ENCODE measurements at places on chromosomes 5 and 9.

GRCh38 chr5:172133359-172134029 is 54.5 kb downstream of the STK10 start:
- no peak for DNase-seq

DNA sequence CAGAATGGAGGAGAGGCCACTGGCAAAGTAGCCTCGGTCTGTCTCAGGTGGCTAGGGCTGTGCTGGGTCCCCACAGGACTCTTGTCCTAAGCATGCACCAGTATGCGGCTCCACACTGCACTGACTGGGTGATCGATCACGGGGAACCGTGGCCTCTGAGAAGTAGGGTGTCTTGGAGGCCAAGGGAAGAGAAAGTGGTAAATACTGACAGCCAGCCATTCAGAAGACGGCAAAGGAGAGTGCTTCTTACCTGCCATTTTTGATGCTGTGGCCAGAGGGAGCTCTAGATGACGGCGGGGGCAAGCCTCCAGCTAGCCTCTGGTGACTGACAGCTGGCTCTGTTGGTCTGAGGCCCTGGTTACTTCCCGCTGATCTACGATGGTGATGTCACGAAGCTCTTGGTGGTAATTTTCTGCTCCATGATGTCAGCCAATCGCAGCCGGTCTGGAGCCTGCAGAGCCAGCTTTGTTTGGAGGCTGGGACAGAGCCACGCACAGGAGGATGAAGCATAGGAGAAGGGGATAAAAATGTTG is 40.4 kb upstream of the GADD45G start:
- no peak for DNase-seq

DNA sequence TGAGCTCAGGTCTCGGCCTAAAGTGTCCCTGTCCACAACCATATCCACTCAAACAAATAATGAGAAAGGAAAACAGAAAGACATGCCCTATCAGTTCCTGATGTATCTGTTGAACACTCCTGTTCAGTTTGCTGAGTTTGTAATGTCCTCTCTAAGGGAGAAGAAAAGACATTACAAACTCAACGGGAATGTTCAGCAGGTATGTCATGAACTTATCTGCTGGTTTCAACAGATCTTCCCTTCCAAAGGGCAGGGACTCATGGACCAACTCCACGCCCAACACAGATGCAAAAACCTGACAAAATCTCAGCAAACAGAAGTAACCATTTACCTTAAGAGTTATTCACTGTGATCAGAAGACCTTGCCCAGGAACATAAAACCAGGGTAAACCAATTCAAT is 23.7 kb downstream of the BICD2 start:
- no peak for DNase-seq

DNA sequence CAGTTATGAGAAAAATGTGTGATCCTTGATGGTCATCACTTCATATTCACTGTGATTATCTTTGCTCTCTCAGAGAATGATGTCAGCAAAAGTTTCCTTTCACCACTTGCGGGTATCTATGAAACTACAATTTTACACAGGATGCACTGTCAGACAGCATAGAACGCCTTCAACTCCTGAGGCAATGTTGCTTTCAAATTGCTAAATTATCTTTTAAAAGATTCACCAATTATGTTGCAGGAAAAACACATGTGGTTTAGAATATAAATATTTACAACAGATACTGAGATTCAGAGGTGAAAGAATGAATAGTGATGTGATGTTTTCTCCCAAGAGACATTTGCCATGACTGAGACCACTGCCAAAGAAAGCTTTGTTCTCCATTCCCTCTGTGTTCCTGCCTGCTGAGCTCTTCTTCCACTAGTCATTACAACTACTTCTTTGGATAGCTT is 879.8 kb upstream of the DMAC1 start:
- no peak for DNase-seq

- DNase-seq, result no peak
Observed at GRCh38 chr5:21765406-21765805, 1087.7 kb downstream of the CDH12 start.

DNA sequence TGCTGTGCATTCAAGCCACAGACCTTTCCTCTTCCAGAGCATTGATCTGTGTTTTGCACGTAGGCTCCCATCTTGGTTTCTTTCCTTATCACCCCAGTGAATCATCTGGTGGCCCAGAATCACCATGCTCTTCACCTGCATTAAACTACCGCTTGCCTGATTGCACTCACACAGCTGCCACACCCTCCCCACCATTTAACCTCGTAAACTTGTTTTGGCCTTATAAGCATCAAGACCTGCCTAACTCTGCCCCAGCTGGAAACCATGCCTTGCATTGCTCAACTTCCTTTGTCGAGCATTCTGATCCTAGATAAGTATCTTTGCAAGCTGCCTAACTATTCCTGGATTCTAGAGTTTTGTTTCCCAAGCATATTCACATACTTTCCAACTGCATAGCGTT is 369.6 kb upstream of the SEMA6A start:
- no peak for DNase-seq

DNA sequence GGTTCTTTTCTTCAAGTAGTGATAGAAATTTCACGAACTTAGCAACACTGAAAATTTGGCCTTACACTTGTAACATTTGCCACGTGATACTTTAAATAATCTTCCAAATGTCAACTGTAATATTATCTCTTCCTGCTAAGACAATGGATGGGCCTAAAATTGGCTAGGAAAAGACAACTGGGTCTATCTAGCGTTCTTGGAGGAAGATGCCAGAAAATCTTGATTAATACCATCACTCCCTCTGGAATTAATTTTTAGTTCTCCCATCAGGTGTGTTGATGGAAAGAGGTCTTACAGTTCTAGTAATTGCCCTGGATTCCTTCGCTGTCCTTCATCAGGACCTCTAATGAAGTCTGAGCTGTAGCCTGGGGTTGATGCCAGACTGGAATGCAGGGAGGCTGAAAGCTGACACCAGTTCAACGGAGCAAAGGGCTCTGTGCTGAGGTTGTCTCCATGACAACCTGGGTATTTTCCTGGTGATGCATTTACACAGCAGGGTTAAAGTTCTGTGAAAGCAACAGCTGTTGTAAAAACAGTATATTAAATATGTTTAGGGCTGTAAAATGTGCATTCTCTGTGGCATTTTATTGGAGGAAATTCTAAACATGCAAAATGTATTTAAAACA is 92.3 kb downstream of the GAS1 start:
- DNase-seq, result no peak

- no peak for DNase-seq
Observed at GRCh38 chr5:522899-523440, 1.3 kb downstream of the SLC9A3 start.

- DNase-seq, result no peak
Observed at GRCh38 chr5:165538065-165538464, 2032.6 kb downstream of the MAT2B start.

- no peak for DNase-seq
Observed at GRCh38 chr5:31193591-31194467, at the start of gene CDH6. Gene CDH6, plus strand, starts transcription at chr5:31193686. Its CDS starts 73,788 bp downstream, at chr5:31267474.

DNA sequence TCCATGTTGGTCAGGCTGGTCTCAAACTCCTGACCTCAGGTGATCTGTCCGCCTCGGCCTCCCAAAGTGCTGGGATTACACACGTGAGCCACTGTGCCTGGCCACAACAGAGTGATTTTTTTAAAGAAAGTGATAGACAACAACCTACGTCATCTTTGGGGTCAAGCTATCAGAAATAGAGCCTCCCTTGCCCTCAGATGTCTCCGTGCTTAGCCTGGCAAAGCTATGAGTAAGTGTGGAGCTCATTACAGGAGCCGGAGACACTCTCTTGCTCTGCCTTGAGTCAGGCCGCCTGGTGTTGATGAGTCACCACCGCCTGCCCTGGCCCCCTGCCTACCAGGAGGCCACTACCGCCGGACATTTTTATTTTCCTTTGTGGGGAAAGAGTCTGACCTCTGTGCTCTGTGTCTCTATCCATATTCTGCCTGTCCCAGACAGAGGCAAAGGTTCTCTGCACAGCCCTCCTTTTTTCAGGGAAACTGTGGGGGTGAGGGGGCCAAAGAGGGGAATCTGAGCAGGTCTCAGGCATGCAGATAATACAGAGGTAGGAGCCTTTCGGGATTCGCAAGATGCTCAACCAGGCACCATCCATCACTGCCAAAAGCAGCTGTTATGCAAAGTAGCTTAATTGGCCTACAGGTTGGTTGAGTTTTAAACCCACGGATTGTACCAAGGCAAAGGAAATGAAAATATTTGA is 123.7 kb upstream of the CPEB4 start:
- DNase-seq, result no peak

DNA sequence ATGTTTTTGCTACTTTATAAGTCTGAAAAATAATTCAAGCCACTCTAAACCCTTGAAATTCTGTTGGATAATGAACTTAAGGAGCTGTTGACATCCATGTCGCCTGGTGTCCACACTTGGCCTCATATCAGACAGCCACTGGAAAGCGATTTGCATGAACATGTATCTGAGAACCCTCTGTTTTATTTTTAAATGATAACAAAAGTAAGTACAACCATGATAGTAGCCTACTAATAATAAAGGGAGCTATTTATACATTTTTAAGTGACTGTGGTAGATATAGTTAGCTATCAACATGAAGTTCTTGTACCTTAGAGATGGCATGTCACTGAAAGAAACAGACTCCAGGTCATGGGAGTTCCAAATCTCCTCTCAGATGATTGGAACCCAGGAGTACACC is 53.3 kb downstream of the PLCXD3 start:
- no peak for DNase-seq

All from T-helper 17 cell (primary cell).